Endothelial cell of umbilical vein (primary cell): ENCODE measurements at places on chromosomes 2 and 18. TPM values are rescaled to one million over a fixed set of nuclear protein-coding genes. Genes with fewer than 3 reads are reported as not detected.
A peak's percentile ranks its signal among the peaks of the same experiment; 100 is the strongest.

GRCh38 chr18:42781298-42781815 lies 334.1 kb downstream of the RIT2 start:
- DNase-seq, result no peak

GRCh38 chr18:47100212-47100831 lies 50.0 kb downstream of the HDHD2 start:
- DNase-seq, result peak; percentile 56

- peak; percentile 84 for DNase-seq
These were observed 117.3 kb downstream of the WDSUB1 start for GRCh38 chr2:159169187-159169586.

- no peak for DNase-seq
These were observed 84.3 kb upstream of the ETAA1 start for GRCh38 chr2:67312871-67313270.

GRCh38 chr2:1925928-1926327 lies 181.6 kb upstream of the PXDN start:
- DNase-seq, result no peak

- DNase-seq, result no peak
These were observed 141.9 kb downstream of the LCLAT1 start for GRCh38 chr2:30588994-30589393.

DNA sequence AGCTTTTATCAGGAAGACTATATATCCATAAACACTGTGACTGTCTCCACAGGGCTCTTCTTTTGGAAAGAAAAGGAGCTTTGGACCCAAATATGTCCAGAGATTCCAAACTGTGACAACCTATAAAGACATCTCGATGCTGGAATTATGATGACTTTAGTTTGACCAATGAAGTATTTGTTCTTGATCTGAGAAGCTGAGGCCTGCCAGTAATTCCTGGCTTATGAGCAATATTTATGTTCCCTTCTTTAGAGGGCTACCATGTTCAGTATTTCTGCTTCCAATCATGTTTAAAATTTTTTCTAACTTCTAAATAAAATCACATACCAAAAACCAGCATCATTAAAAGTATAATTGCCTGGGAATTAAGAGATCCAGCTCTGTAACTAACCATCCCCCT lies 41.1 kb downstream of the FEZ2 start:
- no peak for DNase-seq

- no peak for DNase-seq
These were observed 361.9 kb downstream of the TXNL1 start for GRCh38 chr18:56276466-56276865.

GRCh38 chr18:4096486-4096885 lies 358.6 kb downstream of the DLGAP1 start:
- DNase-seq, result no peak

DNA sequence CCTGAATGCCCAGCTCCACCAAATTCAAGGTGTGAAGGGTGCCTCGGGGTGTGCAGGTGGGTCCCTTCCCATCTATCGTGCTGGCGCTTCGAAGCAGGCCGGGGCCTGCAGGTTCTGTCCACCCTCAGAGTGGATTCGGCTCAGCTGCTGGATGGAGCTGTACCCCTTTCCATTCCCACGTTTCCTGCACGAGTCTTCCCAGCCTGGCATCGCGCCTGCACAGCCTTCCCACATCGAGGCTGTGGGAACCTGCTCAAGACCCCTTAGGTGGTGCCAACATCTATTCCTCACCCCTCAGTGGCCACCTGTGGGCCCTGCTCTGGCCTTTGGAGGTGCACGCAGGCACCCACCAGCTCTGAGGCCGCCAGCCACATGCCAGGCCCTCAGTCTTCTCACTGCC lies 65.7 kb downstream of the PDCL3 start:
- DNase-seq, result no peak

- DNase-seq, result no peak
These were observed 7.3 kb downstream of the INSIG2 start for GRCh38 chr2:118095610-118096009.

DNA sequence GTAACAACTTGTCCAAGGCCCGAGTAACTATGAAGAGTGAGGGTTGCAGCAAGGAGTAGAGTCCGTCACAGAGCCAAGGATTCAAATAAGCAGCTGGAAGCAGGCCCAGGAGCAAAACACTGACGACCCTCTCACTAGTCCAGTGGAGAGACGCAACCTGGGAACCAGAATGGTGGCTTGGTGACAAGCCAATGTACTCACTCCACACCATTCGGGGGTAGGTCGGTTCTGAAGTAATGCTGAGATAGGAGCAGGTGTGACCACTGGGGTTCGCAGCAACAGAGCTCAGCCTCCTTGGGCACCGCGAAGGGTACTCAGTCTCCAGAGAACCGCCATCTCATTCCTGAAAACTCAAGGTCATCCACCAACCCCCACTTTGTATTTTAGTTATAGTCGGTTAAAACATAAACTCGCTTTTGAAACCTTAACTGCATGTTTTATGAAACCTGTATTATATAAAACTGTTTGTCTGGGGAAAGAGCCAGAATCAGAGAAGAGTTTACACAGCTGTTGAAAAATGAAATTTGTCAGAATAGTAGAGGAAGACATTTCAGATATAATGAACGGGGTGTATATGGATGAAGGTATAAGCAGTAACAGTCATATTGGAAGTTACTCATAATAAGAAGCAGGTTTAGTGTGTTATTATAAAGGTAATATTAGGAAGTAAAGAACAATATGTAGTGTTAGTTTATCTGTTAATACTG lies 8.6 kb downstream of the ANKRD62 start:
- no peak for DNase-seq

DNA sequence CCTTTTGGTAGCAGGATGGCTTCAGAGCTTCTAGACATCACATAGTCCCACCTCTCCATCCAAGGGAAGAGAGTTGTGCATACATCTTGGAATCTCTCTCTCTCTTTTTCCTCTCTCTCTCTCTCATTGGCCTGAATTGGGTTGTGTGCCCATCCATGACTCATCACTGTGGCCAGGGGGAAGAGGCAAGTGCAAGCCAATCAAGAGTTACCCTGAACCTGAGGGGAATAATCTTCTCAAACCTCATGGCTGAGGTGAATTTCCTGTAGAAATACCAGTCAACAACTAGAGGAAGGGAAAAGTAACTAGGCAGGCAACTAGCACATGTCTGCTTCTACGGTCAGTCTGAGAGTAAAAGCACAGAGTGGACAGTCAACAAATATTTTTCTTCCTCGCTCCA lies 7.3 kb upstream of the CHN1 start:
- peak; percentile 52 for DNase-seq

DNA sequence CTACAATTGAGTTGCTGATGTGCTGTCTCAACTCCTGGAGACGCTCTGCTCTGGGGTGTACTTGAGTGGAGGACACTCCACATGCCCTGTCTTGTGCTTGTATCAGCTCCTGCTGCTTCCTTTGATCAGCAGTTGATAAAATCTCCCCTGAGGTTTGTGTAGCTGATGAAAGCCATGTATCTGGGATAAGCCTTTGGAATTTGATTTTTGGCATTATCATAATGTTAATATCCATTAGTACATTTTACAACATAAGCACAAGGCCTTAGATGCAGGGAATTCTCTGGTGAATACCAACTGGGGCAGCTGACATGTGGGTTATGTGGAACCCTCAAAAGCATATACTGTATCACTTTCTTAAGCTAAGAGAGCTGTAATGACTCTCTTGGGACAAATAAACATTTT lies 222.7 kb upstream of the ITGA4 start:
- no peak for DNase-seq

DNA sequence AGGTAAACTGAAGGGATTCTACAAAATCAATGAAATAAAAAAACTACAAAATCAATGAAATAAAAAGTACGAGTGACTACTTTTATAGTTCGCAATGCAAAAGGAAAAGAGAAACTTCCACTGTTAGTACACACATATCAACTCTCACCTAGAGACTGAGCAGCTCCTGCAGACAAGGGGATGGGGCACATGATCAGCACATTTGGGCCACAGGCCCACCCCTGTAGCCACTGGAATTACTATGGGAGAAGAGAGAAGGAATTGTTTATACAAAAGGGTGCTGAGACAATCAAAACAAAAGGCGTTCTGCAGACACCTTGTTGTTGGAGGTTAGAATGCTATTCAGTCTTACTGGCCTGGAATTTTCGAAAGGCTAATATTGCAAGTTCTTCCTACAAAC lies 34.7 kb upstream of the CD226 start:
- DNase-seq, result no peak

DNA sequence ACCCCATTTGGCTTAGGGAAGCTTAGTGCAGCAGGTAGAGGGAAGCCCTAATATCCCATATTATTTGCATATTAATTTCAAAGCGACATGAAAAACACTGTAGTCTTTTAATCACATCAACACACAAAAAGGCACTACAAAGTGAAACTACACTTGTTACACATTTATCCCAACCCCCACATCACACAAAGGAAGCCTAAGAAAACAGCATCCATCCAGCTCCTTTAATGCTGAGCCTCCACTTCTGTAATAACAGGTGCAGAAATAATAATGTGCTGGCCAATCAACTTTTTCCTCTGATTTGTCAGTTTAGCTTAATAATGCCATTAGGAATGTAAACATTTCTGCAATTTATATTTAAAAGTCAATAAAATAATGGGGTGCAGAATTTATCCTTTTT lies 274.0 kb downstream of the TCF4 start:
- DNase-seq, result no peak

DNA sequence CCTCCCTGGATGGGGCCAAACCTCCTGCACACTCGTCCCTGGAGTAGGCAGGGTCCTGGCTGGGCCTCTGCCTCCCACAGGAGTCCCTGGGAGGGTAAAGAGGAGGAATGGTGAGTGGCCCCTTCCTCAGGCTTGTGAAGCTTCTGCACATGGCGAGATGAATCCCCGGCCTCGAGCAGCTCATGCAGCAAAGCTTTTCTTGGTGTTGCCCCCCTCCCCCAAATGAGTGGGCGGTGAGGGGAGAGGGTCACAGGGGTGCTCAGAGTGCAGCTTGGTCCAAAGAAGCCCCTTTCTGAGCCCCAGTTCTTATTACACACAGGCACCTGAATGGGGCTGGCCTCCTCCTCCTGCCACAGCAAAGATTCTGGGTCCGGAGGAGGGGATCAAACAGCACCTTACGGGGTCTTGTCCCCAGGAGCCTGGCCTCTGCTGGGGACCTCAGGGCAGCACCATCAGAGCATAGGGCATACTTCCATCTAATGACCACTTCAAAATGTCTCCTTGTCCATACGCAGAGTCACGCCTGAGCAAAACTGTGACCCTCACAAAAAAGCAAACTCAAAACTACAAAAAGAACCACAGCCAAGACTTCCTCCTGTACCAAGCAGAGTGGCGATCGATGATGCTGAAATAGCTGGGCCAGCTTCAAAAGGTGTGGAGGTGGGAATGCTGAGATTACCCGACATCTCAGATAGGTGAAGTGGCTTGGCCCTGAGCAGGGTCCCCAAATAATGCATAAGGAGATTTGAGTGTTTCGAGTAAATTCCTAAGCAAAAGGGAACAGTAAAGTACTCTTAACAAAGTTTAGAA lies 148.4 kb upstream of the TWIST2 start:
- DNase-seq, result no peak

- DNase-seq, result peak; percentile 86
These were observed 134.2 kb upstream of the RND3 start for GRCh38 chr2:150621526-150622213.

ARHGAP25 gene
- total RNA-seq, result 1.2 and 2.0 TPM in 2 replicates

SPC25 gene
- total RNA-seq, result 20.5 and 24.2 TPM in 2 replicates

KIDINS220 gene
- 41.3 and 43.6 TPM in 2 replicates for total RNA-seq

MOGAT1 gene
- total RNA-seq, result not detected in 2 replicates

ABCB11 gene
- 0.44 and 0.58 TPM in 2 replicates for total RNA-seq

SERPINB10 gene
- not detected in 2 replicates for total RNA-seq

CD8B2 gene
- not detected in 2 replicates for total RNA-seq

CIB4 gene
- not detected in 2 replicates for total RNA-seq

ZAP70 gene
- total RNA-seq, result not detected in 2 replicates

RAMP1 gene
- total RNA-seq, result not detected in 2 replicates

GPR35 gene
- 0.25 and 0.33 TPM in 2 replicates for total RNA-seq

SPATA3 gene
- total RNA-seq, result not detected in 2 replicates
